8988T (cell line): ENCODE measurements at places on chromosomes 6 and 20.

- DNase-seq = no peak
These were observed 116.7 kb upstream of the NRSN1 start for GRCh38 chr6:24009319-24009718.

DNA sequence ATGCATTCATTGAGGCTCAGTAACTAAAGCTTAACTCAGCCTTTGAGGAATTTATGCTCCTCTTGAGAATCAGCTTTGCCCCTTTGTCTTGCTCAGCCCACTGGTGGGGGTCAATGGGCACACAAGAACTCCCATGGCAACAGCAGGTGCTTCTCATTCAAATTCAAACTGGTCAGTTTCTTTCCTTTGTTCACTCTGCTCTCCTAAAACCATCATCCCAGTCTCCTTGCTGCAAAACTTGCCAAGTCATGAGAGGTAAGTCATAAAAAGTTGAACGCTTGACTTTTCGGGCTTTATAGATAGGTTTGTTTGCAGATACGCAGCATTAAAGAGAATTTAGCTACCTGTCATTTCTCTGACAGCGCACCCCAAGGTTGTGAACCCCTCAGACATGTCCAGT lies 146.8 kb downstream of the TFAP2A start:
- DNase-seq = no peak

GRCh38 chr6:136607932-136608772 lies 57.9 kb upstream of the MAP7 start:
- DNase-seq = no peak

- DNase-seq = no peak
These were observed 13.5 kb upstream of the ANKRD60 start for GRCh38 chr20:58241766-58242465.

GRCh38 chr6:135087803-135088202 lies 33.2 kb upstream of the HBS1L start:
- DNase-seq = no peak

- DNase-seq = no peak
These were observed 19.2 kb downstream of the FKBP5 start for GRCh38 chr6:35669451-35670045.
